ENCODE measurements at places on chromosomes 5 and 9. TPM values are rescaled to one million over a fixed set of nuclear protein-coding genes. Genes with fewer than 3 reads are reported as not detected.

The SLC36A3 gene
- total RNA-seq, result not detected

The NFIL3 gene
- 6.4 TPM for total RNA-seq

The PCDHA1 gene
- total RNA-seq, result 2.5 TPM

The PTGS1 gene
- total RNA-seq, result 1.1 TPM

The MRPL50 gene
- 11.9 TPM for total RNA-seq

The PCDHB10 gene
- total RNA-seq, result 3.0 TPM

The PALM2AKAP2 gene
- total RNA-seq, result 12.2 TPM

The C9orf153 gene
- not detected for total RNA-seq

The ZSWIM6 gene
- total RNA-seq, result 7.1 TPM

The C8G gene
- total RNA-seq, result not detected

The SLC6A3 gene
- not detected for total RNA-seq

The PCDHA12 gene
- 2.8 TPM for total RNA-seq

The KIAA0825 gene
- total RNA-seq, result 0.45 TPM

The SOX30 gene
- not detected for total RNA-seq

The LHFPL2 gene
- 27.7 TPM for total RNA-seq

The PDGFRB gene
- total RNA-seq, result 6.1 TPM

The MARCHF11 gene
- not detected for total RNA-seq

The PCDH1 gene
- 37.9 TPM for total RNA-seq

The ELAVL2 gene
- total RNA-seq, result 2.3 TPM

The CDC14B gene
- 8.8 TPM for total RNA-seq

The BTNL3 gene
- total RNA-seq, result not detected

The ORM1 gene
- not detected for total RNA-seq

The DEPDC1B gene
- total RNA-seq, result 26.9 TPM

The FOXI1 gene
- total RNA-seq, result not detected

The IFNA6 gene
- total RNA-seq, result not detected

The KLF9 gene
- 110 TPM for total RNA-seq

The EDIL3 gene
- total RNA-seq, result 1.4 TPM

The KCNIP1 gene
- total RNA-seq, result not detected

The IFNK gene
- total RNA-seq, result not detected

The OBP2B gene
- not detected for total RNA-seq

The FOXD4L6 gene
- total RNA-seq, result 0.05 TPM

The SLC36A1 gene
- 2.8 TPM for total RNA-seq

The NUDT2 gene
- 37.5 TPM for total RNA-seq

The SLC36A2 gene
- not detected for total RNA-seq

The IGIP gene
- 1.4 TPM for total RNA-seq

The CAVIN4 gene
- total RNA-seq, result 1.1 TPM

The HABP4 gene
- 7.7 TPM for total RNA-seq

The C9 gene
- total RNA-seq, result not detected
